ENCODE measurements at places on chromosomes 16 and 17.

DNA sequence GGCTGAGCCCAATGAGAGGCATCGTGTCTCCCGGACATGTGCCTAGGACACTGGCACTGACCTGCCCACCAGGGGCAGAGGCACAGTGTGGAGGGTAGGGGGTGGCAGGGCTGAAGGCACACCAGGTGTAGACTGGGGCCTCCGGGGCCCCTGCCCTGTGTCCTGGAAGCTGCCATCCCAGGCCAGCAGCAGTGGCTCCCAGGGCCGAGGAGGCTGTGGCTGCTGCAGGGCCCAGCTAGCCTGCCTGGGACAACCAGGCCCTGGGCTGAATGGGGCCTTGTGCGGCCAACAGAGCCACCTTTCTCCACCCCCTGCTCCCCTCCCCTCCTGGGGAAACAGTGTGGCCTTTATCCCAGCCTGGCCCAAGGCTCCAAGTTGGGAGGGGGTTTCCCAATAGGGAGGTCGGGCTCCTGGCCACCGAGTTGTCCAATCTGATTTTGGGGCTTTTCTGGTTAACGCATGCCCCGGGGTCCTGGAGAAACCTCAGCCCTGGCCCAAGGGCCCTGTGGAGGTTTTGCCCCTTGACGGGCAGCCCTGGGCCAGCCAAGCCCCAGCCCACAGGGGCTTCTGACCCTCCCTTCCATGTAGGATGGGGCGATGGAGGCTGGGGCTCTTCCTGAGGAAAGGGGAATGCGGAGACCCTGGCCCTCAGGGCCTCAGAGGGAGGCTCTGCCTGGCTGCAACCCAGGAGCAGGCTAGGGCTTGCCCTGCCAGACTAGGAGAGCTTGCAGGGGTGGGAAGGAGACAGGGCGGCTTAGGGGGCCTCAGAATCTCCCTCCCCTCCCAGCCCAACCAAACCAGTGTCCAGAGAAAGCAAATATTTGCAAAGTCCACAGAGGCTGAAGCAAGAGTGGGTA, 4.2 kb downstream of the MTSS2 start:
- DNase-seq: peak; percentile 83

- no peak for DNase-seq
Measured at GRCh38 chr17:69516225-69516624, 101.7 kb downstream of the MAP2K6 start.

DNA sequence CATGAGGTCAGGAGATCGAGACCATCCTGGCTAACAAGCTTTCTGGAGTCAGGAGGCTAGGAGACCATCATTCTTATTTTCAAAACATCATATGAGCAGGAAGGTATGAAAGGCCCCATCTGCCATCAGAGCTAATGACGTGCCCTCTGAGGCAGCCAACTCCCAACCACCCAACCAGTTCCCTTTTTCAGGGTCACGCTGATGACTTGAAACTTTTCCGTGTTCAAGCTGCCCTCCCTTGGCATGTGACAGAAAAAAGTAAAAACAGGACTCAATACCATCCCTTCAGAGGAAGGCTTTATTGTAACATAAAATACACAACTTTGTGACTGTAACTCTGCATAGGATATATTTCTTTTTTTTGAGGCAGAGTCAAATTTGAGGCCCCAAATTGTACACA, 4.6 kb upstream of the GHDC start:
- DNase-seq: no peak

GRCh38 chr16:78396673-78397072, 297.2 kb downstream of the WWOX start:
- no peak for DNase-seq

GRCh38 chr17:4208238-4208637, 55.5 kb downstream of the ANKFY1 start:
- DNase-seq: no peak

GRCh38 chr16:86960266-86960665, 356.9 kb downstream of the C16orf95 start:
- DNase-seq: no peak

DNA sequence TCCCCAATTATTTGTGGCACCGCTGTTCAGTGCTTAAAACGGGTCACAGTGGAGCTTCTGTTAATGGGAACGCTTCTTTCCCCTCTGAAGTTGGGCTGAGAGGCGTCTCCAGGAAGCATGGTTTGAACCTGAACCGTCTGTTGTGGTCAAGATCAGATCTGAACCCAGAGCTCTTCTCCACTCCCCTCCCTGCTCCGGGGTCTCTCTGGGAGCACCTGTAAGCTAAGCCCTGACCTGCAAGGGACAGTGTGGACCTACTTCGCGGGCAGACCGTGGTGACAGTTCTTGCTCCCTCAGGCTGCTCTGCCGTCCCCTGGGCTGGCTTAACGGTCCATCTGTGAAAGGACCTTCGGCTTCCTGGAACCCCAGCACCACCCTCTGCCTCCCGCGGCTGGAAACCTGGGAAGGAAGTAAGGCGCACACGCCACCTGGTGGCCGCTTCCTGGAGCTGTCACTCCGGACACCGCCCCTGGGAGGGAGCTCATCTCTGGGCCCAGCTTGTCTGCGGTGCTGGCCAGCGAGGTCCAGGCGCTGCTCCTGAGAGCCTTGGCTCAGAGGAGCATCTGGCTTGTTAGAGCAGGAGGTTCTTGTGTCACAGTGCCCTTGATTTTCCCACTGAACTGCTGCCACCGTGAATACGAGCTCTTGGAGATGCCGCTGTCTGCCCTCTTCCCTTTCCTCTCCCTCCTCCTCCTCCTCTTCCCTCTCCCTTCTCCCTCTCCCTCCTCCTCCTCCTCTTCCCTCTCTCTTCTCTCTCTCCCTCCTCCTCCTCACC, 518.5 kb upstream of the EEF2KMT start:
- peak; percentile 6 for DNase-seq

DNA sequence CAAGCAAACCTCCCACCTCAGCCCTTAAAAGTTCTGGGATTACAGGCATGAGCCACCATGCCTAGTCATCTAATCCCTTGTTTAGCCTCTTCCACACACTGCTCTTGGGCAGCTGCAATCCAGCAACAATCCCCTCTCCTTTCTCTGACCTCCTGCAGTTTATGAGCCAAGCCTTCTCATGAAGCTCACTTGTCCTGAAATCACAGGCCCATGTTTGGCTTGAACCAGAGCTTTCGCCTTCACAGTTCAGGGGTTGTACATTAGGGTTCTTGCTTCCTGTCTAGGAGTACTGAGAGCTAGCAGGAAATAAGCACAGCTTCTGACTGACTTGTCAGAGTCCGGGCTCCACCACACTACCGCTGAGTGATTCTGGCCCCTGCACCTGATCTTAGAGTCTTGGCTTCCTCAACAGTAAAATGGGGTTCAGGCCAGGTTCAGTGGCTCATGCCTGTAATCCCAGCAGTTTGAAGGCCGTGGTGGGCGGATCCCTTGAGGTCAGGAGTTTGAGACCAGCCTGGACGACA, 16.3 kb downstream of the ERAL1 start:
- no peak for DNase-seq

- DNase-seq: peak; percentile 31
Measured at GRCh38 chr16:17369421-17370222, 101.1 kb downstream of the XYLT1 start.

- no peak for DNase-seq
Measured at GRCh38 chr17:44467108-44467507, 36.1 kb downstream of the GPATCH8 start.

DNA sequence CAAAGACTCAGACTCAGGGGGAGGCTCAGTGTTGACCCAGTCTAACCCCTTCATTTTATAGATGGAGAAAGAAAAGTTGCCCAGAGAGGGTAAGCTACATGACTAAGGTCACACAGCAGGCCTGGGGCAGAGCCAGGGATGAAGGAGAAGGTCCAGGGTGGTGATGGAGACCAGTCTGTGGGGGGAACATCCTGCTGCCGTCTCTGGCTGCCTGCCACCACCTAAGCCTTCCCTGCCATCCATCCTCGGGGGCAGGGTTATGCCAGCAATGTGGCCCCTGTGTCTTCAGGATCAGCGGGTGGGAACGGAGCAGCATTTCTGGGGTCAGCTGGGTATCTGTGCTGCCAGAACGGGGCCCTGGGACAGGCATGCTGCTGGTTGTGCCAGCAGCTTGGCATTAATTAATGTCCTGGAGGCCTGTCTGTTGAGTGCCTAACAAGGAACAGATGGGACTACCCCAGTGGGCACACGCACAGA, 5.5 kb downstream of the DOK4 start:
- DNase-seq: no peak

GRCh38 chr16:47358816-47359215, 102.0 kb downstream of the ITFG1 start:
- DNase-seq: no peak

DNA sequence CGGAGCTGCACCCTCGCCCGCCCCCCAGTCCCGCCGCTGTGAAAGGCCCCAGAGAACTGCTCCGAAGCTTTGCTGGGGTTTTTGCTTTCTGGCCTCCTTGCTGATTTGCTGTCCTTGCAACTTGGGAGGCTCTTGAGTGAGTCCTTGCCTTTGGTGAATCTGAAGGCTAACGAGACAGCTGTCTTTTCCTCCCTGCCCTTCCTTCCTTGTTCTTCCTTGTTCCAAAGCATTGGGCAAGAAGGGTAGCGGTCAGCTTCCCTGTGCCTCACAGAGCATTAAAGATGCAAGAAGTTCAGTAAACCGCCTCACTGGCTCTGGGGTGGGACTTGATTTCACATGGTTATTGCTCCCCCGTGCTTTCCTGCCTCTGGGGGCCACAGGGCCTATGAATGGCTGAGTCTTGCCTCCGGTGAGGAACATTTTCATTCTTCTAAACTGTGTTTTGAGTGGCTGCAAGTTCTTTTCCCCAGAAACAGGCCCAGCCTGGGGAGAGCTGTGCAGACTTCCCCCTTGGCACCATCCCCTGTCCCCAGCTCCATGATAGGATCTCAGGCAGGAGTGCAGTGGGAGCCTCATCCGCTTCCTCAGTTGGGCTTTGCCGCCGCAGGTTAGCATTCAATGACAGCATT, 1.4 kb downstream of the YPEL2 start:
- peak; percentile 43 for DNase-seq

DNA sequence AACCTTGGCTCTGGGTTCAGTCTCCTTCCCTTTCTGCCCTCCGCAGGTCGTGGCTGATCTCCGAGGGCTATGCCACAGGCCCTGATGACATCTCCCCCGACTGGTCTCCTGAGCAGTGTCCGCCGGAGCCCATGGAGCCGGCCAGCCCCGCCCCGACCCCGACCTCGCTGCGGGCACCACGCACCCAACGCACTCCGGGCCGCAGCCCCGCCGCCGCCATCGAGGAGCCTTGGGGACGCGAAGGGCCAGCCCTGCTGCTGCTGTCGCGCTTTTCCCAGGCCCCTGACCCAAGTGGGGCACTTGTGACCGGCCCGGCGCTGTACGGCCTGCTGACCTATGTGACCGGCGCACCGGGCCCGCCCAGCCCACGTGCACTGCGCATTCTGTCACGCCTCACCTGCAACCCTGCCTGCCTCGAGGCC, 5.1 kb downstream of the ARMC5 start:
- no peak for DNase-seq

GRCh38 chr16:12089492-12090150, 113.1 kb downstream of the SNX29 start:
- DNase-seq: no peak

- no peak for DNase-seq
Measured at GRCh38 chr16:69417520-69418199, 6.8 kb upstream of the CYB5B start.

DNA sequence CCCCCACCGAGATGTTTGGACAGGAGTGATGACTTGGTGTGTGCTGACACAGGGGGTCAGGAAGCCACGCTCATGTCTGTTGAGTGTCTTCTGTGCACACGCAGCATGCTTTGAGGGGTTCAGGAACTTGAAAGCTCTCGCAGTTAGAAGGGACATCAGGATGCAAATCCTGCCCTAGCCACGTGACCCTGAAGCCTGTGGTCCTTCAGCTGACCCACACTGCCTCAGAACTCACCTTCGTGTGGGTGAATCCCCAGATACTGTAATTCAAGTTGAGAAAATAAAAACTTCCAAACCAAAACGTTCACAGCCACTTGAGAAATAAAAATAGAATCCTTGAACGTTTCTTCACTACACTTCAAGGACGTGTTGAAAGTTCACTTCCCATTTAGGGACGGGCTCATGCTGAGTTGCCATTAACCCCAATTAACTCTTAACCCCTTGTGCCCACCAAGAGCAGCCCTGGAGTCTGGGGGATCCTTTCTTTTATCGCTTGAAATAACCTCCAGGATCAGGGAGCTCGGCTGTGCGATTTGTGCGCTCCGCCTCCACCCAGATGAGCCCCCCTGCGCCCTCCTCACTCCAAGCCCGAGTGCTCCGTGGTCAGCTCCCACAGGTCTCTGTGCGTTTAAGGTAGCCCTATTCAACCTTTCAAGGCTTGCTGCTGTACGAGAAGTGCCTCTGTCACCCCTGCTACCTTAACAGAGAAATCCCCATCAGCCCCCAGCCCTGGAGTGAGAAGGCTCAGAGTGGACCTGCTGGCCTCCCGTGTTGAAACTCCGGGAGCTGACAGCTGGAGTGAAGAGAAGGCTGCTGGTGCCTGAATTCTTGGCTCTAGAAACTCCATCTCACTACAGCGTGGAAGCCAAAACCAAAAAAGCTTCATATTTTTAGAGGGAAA, 36.2 kb upstream of the NAT9 start:
- no peak for DNase-seq

DNA sequence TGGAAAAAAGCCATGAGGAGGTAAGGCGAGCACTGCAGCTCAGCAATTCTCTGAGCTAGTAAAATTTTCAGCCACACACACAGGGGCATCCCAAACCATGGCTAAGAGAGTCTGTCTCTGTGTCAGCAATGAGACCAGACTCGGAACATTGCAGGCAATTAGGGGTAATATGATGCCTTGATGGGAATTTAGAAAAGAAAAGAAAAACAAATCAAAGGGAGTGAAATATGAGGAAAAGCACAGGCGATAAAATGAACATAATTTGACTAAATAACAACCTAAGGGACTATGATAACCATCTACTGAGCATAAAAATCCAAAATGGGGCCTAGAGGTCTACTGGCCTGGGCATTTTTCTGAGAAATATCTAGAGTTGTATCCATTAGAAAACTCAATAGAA, 546.0 kb upstream of the PSMD7 start:
- DNase-seq: no peak

DNA sequence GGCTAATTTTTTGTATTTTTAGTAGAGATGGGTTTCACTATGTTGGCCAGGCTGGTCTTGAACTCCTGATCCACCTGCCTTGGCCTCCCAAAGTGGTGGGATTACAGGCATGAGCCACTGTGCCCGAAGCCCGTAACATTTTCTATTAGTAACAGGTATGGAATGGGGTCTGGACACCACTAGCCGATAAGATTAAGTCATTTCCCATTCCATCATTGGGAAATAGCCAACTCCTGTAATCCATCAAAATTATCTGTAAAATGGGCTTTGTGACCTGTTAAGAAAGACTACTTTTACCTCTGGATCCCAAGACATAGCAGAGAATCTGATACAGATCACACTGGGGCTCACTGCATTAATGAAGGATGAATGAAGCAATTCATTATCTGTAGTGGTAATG, 3.9 kb upstream of the LUC7L3 start:
- DNase-seq: no peak

- DNase-seq: no peak
Measured at GRCh38 chr17:41404024-41404671, 6.7 kb upstream of the KRT31 start.

GRCh38 chr17:28335959-28336871, 654 bp downstream of the TNFAIP1 start:
- DNase-seq: no peak

GRCh38 chr16:49599704-49600103, 226.1 kb downstream of the C16orf78 start:
- DNase-seq: no peak

- DNase-seq: no peak
Measured at GRCh38 chr16:50293994-50294855, 27.9 kb downstream of the ADCY7 start.

Data from nucleus accumbens (tissue), 56 donors.